ENCODE measurements at places on chromosomes 12 and 14. TPM values are rescaled to one million over a fixed set of nuclear protein-coding genes. Genes with fewer than 3 reads are reported as not detected.

PPP4R4 gene
- 9.6 TPM for total RNA-seq

EMP1 gene
- 0.65 TPM for total RNA-seq

MYF6 gene
- not detected for total RNA-seq

PTPN6 gene
- total RNA-seq = 28.4 TPM

SSPN gene
- 0.86 TPM for total RNA-seq

GRCh38 chr14:52259434-52259833, 8.1 kb upstream of the PTGDR start:
- no peak overlapping the region for H3K27ac ChIP-seq
- no peak overlapping the region for H3K4me3 ChIP-seq
- no peaks in the 10 kb centered on the region for H3K36me3 ChIP-seq
- H3K4me1 ChIP-seq = no peaks in the 10 kb centered on the region
- H3K27me3 ChIP-seq = no peaks in the 10 kb centered on the region

DNA sequence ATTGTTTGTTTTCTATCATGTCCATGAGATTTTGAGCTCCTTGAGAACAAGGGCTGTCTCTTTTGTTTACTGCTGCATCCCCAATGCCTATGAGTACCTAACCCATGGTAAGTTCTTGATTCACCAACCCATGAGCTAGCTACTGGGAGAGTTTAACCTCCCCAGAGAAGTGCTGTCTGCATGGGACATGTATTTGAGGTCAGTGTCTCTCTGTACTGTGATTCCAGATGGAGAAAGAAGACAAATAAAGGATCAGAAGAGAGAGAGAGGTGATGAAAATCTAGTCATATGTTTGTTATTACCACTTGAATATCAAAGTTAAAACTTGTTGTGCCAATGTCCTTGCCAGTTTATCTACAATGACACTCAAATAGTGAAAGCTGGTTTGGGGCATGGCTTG, 421.8 kb downstream of the BCAT1 start:
- no peaks in the 10 kb centered on the region for H3K36me3 ChIP-seq
- no peak overlapping the region for H3K4me3 ChIP-seq
- no peaks in the 10 kb centered on the region for H3K4me1 ChIP-seq

GRCh38 chr12:7042842-7043241, 17.7 kb upstream of the C1S start:
- DNase-seq = no peak
- no peak overlapping the region for H3K4me3 ChIP-seq
- no peak overlapping the region for H3K27ac ChIP-seq

GRCh38 chr12:111803038-111803626, 36.4 kb downstream of the ALDH2 start:
- H3K27ac ChIP-seq = no peak overlapping the region
- no peak overlapping the region for H3K4me3 ChIP-seq
- H3K27me3 ChIP-seq = no peaks in the 10 kb centered on the region
- no peak for DNase-seq
- peaks cover 12% of the 10 kb centered on the region for H3K36me3 ChIP-seq
- H3K4me1 ChIP-seq = no peaks in the 10 kb centered on the region
